Frontal cortex (tissue), 4 donors: ENCODE measurements at places on chromosomes 13 and 19. TPM values are rescaled to one million over a fixed set of nuclear protein-coding genes. Genes with fewer than 3 reads are reported as not detected.

SPACA4 gene
- not detected for total RNA-seq

HPN gene
- total RNA-seq, result not detected

ZNF536 gene
- 22.4 TPM for total RNA-seq

FGF21 gene
- not detected for total RNA-seq

KLK8 gene
- not detected for total RNA-seq

ZNF554 gene
- 18.3 TPM for total RNA-seq

LPAR2 gene
- total RNA-seq, result 14.7 TPM

AMER2 gene
- 143 TPM for total RNA-seq

PTGIR gene
- not detected for total RNA-seq

C2CD4C gene
- total RNA-seq, result 20.8 TPM

PTH2 gene
- total RNA-seq, result not detected

GRCh38 chr13:75860935-75861334 is 224.8 kb downstream of the LMO7 start:
- DNase-seq, result no peak

- DNase-seq, result no peak
Observed at GRCh38 chr19:18871543-18871942, 24.4 kb downstream of the CERS1 start.

- no peak for DNase-seq
Observed at GRCh38 chr13:72653506-72653905, 73.9 kb downstream of the MZT1 start.

DNA sequence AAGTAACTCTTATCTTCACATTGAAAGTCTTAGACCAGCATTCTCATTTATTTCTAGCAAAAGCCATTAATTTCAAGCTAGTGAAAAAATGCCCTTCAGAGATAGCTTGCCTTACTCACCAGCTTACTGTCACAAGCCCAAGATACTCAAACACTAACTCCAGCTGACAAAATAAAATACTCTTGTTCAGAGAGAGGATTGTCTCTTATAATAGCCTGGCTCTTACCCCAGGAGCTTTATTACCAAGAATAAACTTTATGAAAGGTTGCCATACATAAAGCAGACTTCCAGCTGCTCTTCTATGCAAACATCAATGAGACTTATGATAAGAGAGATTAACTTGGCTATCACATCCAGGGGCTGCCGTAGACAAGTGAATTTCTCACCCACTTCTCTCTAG is 53.6 kb downstream of the XPO4 start:
- no peak for DNase-seq

DNA sequence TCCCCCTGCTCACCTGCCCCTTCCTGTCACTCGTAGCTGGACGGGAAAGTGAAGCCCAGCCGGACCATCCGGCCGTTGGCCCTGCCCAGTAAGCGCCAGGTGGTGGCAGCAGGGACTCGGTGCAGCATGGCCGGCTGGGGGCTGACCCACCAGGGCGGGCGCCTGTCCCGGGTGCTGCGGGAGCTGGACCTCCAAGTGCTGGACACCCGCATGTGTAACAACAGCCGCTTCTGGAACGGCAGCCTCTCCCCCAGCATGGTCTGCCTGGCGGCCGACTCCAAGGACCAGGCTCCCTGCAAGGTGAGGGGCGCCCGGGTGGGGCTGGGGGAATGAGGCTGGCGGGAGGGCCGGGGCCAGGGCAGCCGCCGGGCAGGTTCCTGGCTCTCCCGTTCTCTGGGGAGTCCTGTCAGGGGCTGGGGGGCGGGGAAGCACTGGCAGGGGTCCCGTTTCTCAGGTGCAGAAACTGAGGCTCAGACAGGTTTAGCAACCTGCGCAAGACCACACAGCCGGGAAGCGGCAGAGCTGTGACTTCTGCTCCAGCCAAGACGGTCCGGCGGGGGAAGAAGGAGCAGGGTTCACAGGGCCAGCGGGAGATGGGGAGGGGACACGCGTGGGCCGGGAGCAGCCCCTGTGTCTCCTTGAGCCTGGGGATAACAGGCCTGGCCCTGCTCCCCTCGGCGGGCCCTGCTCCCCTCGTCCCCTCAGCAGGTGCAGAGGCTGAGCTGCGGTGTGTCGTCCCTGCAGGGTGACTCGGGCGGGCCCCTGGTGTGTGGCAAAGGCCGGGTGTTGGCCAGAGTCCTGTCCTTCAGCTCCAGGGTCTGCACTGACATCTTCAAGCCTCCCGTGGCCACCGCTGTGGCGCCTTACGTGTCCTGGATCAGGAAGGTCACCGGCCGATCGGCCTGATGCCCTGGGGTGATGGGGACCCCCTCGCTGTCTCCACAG is 5.3 kb downstream of the GZMM start:
- no peak for DNase-seq

DNA sequence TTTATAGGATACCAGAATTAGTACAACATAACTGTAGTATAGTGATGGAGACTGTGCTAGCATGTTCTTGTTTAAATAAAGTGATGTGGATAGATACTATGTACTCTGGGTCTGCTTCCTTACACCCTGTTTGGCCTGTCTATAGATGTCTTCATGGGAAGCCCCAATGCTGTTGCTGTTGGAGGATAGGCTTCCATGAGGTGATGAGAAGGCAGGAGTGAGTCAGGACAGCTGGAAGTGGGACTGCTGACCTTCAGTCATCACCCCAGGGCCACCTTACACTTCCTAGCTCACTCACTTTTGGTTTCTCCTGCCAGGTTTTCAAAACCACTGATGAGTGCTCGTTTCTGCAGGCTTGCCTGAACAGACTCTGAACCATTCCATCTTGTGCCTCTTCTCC is 4.2 kb downstream of the KCTD4 start:
- no peak for DNase-seq

- DNase-seq, result no peak
Observed at GRCh38 chr13:30615481-30615865, 2.2 kb upstream of the USPL1 start.

DNA sequence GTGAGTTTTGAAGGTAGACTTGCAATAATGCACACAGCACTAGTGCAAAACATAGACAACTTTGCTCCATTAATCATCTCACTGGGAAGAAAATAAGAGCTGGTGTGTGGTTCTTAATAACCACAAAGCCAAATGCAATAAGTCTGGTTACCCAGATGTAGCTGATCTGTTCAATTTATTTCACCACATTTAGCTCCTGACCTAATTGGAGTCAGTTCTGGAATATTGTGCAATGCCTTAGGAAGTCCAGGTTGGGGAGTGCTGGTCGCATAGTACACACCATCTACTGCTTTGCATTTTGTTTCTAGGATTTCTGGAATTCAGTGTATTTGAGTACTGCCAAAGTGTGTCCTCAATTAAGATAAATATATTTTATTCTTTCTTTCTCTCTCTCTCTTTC is 483.3 kb upstream of the SPRY2 start:
- DNase-seq, result no peak

DNA sequence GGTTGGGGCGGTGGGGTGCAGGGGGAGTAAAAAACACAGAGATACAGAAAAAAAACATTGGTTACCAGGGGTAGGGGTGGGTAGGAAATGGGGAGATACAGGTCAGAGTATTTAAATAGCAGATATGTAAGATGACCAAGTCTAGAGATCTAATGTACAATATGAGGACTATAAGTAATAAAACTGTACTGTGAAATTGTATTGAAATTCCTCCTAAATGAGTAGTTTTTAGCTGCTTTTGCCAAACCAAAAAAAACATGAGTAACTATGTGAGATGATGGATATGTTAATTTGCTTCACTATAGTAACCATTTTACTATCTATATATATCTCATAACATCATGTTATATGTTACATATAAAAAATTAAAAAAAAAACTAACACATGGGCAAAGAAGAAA is 29.6 kb downstream of the VWA8 start:
- DNase-seq, result no peak

GRCh38 chr19:7534531-7535046 is 928 bp upstream of the PNPLA6 start:
- DNase-seq, result peak; percentile 80

DNA sequence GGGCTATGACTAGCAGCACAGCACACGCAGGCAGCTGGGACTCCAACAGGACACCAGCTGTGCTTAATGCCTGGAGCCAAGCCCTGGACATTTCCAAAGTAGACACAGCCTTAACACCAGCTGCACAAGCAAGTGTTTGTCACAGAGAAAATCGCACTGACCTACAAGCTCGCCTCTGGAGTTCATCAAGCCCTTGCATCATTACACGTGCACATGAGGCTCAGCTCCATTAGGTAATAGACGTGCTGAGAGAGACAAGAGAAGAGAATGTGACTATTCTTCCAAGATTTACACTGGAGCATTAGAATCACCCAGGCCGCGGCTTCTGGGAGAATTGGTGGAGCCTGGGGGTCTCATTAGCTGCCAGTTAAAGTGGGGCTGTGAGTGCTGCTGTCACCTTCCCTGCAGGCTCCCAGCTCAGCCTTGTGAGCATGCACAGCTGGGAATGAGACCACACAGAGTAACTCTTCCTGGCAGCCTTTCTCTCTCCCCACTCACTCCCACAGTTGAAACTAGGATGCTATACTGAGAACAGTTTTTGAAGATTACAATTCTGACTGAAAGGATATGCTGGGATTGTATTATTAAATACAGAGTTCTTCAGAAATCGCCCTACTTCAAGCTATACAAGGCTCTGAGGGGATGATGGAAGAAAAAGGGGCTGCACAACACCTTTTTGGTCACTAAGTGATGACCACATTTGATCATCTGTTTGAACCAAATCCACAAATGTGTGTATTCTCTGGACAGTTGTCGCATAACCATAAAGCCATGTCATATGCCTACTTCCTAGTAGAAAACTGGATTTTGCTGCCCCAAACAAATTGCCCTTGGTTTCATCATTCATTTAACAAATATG is 10.5 kb downstream of the STOML3 start:
- DNase-seq, result no peak

GRCh38 chr13:43520351-43520750 is 266.4 kb downstream of the ENOX1 start:
- no peak for DNase-seq

- no peak for DNase-seq
Observed at GRCh38 chr13:67966065-67966464, 735.9 kb upstream of the PCDH9 start.

DNA sequence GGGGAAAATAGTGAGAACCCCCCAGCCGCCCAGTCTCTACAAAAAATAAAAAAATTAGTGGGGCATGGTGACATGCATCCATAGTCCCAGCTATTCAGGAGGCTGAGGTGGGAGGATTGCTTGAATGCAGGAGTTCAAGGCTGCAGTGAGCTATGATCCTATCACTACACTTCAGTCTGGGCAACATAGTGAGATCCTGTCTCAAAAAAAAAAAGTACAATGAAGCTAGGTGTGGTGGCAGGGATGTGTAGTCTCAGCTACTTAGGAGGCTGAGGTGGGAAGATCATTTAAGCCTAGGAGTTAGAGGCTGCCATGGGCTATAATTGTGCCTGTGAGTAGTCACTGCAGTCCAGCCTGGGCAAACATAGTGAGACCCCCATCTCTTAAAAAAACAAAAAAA is 8.9 kb downstream of the PCCA start:
- DNase-seq, result no peak

- DNase-seq, result no peak
Observed at GRCh38 chr19:907183-907853, 5.7 kb downstream of the R3HDM4 start.

GRCh38 chr13:95159458-95159857 is 141.8 kb downstream of the ABCC4 start:
- no peak for DNase-seq

GRCh38 chr13:105921711-105922110 is 613.8 kb downstream of the EFNB2 start:
- no peak for DNase-seq
